Ovary (tissue), 10 donors: ENCODE measurements at places on chromosomes 2 and 18. TPM values are rescaled to one million over a fixed set of nuclear protein-coding genes. Genes with fewer than 3 reads are reported as not detected.

Gene ANKRD12
- polyA plus RNA-seq = 8.8 TPM

Gene STARD6
- not detected for polyA plus RNA-seq

- H3K4me1 ChIP-seq = no peaks in the 10 kb centered on the region
- H3K27me3 ChIP-seq = no peaks in the 10 kb centered on the region
- DNase-seq = no peak
- no peak overlapping the region for H3K4me3 ChIP-seq
- H3K27ac ChIP-seq = no peak overlapping the region
Measured at GRCh38 chr2:238484522-238485452, 58.1 kb downstream of the ASB1 start.

Gene DNAH6
- 0.80 TPM for polyA plus RNA-seq

GRCh38 chr2:71102981-71103681 is 26.9 kb downstream of the MCEE start:
- H3K27me3 ChIP-seq = no peaks in the 10 kb centered on the region
- no peak overlapping the region for H3K27ac ChIP-seq
- H3K4me3 ChIP-seq = no peak overlapping the region
- no peak for DNase-seq
- H3K4me1 ChIP-seq = no peaks in the 10 kb centered on the region
- no peaks in the 10 kb centered on the region for H3K36me3 ChIP-seq
